Fibroblast of villous mesenchyme (primary cell): ENCODE measurements at places on chromosomes 6 and 20. TPM values are rescaled to one million over a fixed set of nuclear protein-coding genes. Genes with fewer than 3 reads are reported as not detected.

GRCh38 chr6:151160929-151161757 is 78.6 kb upstream of the AKAP12 start:
- no peak for DNase-seq

DNA sequence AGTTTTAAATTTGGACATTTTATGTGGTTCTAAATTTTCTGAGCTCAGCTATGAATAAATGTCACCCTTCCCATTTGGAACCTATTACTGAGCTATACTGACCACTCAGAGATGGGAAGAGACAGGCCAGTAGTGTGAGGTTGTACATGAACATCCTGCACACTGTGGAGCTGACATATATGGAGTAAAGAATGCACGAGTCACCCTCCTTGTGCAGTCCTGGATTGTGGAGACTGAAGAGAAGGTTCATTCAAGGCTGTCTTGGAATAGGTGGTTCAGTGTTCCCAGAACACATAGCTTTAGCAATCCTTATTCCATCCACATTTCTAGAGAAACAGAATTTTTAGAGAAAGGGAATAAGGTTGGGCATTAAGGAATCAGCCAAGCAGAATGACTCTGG is 50.3 kb upstream of the OGFRL1 start:
- no peak for DNase-seq

- no peak for DNase-seq
Measured at GRCh38 chr20:37362231-37362792, 16.4 kb downstream of the SRC start.

DNA sequence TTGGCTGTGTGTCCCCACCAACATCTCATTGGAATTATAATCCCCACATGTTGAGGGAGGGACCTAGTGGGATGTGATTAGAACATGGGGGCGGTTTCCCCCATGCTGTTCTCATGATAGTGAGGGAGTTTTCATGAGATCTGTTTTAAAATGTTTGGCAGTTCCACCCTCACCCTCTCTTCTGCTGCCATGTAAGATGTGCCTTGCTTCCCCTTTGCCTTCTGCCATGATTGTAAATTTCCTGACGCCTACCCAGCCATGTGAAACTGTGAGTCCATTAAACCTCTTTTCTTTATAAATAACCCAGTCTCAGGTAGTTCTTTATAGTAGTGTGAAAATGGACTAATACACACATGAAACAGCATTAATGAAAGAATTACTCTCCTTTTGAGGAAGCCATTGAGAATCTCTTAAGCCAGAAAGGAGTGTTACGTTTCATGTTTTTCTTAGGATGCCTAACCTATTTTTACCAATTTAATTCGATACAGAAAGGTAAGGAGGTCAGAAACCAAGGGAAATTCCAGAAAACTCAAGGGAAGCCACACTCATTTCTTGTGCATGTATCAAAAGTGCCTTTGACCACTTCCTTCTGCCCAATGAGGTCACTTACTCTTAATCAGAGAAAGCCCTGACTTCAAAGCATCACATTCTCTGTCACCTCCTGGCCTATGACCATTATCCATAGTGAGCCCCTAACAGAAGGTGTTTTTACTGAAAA is 24.7 kb upstream of the HINT3 start:
- DNase-seq: no peak

DNA sequence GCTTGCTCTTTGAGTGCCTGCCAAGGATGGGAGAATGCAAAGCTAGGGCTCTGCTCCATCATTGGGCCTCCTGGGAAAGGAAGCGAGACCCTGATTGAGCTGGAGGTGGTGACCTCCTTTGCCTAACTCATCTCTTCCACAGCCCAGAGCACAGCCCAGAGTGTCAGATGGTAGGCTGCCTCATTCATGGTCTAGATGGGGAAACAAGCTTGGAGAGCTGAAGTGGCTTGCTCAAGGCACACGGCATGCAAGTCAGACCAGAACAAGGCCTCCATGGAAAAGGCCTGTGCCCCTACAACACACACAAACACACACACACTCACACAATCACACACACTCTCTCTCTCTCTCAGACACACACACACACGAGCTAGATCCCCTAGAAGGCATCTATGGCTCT is 17.5 kb downstream of the TGM3 start:
- no peak for DNase-seq

DNA sequence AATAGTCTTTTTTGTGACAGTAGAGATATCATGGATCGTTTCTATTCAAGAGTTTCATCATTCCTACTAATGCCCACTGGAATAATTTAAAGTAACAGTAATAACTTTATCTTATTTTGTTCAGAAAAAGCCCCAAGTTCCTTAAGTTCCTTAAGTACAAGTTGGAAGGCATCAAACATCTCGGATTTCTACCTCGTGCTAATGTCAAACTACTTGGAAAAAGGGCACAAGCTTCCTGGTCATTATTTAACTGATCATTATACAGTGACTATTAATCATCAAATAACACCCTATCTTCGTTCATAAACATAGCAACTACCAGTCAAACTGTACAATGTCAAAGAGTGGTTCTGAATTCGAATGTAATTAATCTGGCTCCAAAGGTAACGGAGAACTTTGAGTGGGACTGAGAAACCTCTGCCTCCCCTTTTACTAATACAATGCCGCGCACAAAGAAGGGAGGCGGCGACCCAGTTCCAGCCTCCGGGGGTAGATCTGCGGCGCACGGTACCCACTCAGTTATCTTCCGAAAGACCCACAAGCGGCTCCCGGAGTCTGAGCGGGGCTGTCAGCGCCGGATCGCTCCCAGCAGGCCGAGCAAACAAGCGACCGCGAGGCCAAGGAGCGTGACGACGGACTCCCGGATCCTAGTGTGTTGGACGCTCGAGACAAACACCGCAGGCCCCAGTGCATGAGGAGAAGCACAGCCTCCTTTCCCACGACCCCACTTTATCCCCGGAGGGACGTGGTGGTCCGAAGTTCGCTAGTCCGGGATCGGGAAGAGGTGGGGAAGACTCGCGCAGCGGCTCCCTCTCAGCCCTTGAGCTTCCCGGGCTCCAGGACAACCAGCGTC is 716 bp downstream of the SHPRH start:
- peak; percentile 61 for DNase-seq

CRIP3 gene
- not detected in 2 replicates for total RNA-seq
